ENCODE measurements at places on chromosomes 12 and 14.
A peak's percentile ranks its signal among the peaks of the same experiment; 100 is the strongest.

DNA sequence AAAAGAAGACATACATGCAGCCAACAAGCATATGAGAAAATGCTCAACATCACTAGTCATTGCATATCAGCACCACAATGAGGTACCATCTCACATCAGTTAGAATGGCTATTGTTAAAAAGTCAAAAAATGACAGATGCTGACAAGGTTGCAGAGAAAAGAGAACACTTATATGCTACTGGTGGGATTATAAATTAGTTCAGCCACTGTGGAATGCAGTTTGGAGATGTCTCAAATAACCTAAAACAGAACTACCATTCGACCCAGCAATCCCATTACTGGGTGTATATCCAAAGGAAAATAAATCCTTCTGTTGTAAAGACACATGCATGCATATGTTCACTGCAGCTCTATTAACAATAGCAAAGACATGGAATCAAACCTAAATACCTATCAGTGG, 238.4 kb downstream of the KCNC2 start:
- DNase-seq = no peak

GRCh38 chr12:64610660-64611340, 505 bp downstream of the RASSF3 start:
- DNase-seq = peak; percentile 55

DNA sequence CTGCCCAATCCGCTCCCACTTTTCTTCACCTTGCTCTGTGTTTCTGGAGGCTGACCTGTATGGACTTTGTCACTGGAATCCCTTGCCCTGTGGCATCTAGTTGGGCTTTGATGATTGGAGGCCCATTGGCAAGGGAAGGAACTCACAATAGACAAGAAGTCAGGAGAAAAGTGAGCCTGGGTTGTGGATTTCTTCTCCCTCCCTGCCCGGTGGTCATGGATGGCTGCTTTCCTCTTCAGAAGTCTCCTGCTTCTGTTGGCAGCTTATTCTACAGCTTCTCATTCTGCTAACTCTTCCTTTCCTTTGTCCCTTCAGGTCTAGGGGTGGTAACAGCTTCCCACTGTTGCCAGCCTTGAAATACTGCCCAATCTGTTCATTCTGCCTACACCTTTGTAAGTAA, 13.9 kb upstream of the CCDC60 start:
- DNase-seq = no peak

GRCh38 chr14:78902010-78902623, 731.9 kb downstream of the NRXN3 start:
- no peak for DNase-seq

DNA sequence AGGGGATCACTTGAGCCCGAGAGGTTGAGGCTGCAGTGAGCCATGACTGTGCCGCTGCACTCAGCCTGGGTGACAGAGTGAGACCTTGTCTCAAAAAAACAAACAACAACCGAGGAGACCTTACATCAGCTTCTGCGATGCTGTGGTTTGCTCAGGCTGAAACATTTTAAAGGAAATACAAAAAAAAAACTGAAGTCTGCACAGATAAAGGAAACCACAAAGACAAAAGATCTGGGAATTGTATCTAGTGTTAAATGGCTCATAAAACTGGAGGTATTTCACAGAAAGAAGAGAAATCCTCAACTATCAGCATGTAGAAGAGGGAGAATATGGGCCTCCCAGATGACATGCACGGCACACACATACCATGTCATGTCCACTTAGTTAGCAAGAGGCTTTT, 60.3 kb upstream of the VPS33A start:
- no peak for DNase-seq

- DNase-seq = no peak
These were observed 40.9 kb upstream of the PLEKHA5 start for GRCh38 chr12:19088606-19089005.

- DNase-seq = no peak
These were observed 209.8 kb downstream of the SPTSSA start for GRCh38 chr14:34252227-34252626.

DNA sequence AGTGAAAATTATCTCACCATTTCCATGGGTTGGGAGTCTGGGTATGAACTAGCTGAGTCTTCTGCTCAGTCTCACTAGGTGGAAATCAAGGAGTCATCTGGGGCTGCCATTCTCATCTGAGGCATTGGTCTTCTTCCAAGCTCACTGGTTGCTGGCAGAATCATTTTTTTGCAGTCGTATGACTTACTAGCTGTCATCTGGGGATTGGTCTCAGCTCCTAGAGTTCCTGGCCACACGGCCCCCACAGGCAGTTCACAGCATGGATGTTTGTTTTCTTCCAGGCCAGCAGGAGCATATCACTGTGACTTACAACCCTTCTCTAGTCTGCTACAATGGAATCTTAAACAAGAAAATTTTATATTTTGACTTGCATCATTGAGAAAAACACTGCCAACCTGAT, 18.6 kb upstream of the OR10AD1 start:
- DNase-seq = no peak

- DNase-seq = peak; percentile 24
These were observed 341 bp downstream of the ZNF10 start for GRCh38 chr12:133130808-133131128.

- DNase-seq = peak; percentile 69
These were observed 17.4 kb downstream of the RPS6KL1 start for GRCh38 chr14:74905595-74906142.

GRCh38 chr12:18430425-18431048, 169.2 kb downstream of the PIK3C2G start:
- DNase-seq = no peak

GRCh38 chr12:126061777-126062176, 996.5 kb downstream of the AACS start:
- DNase-seq = no peak

DNA sequence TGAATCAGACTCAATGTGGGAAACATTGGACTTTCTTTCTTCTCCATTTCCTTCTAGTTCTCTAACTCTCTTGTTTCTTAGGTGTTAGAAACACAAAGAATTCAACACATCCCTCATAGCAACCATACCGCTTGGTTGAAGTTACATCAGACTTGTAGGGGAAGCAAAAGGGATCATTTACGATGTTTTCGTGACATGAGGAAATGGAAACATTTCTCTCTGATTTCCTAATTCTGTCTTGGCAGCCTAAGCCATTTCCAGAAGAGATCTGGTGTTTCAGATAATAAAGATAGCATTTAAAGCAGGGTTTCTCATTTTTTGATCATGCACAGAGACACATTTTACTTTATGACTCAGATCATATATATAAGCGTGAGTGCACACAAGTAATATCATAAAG, 202.0 kb downstream of the TMEM132C start:
- no peak for DNase-seq

- no peak for DNase-seq
These were observed 316.1 kb downstream of the AACS start for GRCh38 chr12:125381373-125381772.

GRCh38 chr12:97312570-97313135, 150.0 kb upstream of the RMST start:
- DNase-seq = no peak

DNA sequence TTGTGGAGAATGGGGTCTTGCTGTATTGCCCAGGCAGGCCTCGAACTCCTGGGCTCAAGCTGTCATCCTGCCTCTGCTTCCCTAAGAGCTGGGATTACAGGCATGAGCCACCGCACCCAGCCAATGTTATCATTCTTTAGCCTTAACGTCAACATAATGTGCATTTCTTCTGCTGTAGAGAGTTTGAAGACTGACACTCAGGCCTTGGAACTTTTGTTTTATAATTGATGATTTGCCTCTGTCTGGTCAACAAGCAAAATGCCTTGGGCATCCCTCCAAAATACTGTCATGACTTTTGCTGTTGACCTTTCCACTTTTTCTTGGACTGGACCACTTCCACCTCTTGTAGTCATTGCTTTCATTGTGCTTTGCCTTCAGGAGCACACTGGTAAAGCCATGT, 29.0 kb downstream of the FAM234B start:
- no peak for DNase-seq

- DNase-seq = no peak
These were observed 4.8 kb upstream of the ZCCHC8 start for GRCh38 chr12:122505419-122506051.

DNA sequence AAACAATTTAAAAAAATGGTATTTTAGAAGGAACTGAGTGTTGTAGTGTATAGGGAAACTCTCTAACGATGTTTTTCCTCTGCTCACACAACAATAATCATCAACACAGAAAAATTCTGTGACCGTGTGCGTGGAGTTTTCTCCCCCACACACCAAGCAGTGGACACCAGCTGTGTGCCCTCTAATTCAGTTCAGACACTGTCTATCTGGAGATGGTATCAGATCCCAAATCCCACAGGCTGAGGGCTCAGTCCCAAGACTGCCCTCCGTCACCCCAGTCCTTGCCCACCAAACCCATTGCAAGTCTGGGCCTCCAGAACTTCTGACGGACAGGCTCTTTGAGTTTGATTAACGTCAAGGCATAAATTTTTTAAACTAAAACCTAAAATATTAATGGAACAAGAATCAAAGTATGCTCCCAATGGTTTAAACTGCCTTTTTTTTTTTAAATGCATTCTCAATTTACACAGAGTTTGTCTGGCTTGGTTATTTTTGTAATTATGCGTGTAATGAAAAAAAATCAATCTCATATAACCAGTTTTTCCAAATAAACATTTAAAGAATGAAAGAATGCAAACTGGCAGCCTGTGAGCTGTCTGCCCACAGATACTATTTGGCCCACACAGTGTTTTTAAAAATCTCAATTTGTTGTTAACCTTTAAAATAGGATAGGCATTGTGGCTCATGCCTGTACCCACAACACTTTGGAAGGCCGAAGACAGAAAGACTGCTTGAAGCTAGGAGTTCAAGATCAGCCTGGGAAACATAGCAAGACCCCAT, 19.2 kb downstream of the BLTP3B start:
- no peak for DNase-seq

GRCh38 chr12:47848853-47849252, 29.1 kb upstream of the HDAC7 start:
- DNase-seq = no peak

- DNase-seq = no peak
These were observed 34.4 kb downstream of the ATF7IP start for GRCh38 chr12:14399871-14400270.

GRCh38 chr14:52032204-52032801, 36.6 kb downstream of the NID2 start:
- no peak for DNase-seq

DNA sequence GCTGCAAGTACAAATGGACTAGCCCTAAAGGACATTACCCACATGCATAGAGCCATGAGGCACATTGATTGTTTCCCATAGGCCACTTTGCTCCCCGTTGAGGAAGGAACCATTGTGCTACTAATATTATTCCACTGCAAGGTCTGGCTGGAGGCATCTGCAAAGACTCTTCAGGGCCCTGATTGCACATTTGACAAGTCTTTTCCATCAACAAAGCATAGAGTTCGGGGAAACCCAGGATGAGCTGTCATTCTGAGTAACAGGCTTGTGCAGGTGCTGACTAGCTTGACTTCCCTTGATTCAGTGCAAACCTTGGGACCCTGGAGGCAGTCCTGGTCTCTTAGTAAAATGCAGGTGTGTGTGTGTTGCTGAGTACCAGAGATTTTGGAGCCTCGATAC, 73.8 kb downstream of the SUSD6 start:
- DNase-seq = peak; percentile 55

- DNase-seq = no peak
These were observed 50.2 kb upstream of the FLRT2 start for GRCh38 chr14:85479771-85480170.

DNA sequence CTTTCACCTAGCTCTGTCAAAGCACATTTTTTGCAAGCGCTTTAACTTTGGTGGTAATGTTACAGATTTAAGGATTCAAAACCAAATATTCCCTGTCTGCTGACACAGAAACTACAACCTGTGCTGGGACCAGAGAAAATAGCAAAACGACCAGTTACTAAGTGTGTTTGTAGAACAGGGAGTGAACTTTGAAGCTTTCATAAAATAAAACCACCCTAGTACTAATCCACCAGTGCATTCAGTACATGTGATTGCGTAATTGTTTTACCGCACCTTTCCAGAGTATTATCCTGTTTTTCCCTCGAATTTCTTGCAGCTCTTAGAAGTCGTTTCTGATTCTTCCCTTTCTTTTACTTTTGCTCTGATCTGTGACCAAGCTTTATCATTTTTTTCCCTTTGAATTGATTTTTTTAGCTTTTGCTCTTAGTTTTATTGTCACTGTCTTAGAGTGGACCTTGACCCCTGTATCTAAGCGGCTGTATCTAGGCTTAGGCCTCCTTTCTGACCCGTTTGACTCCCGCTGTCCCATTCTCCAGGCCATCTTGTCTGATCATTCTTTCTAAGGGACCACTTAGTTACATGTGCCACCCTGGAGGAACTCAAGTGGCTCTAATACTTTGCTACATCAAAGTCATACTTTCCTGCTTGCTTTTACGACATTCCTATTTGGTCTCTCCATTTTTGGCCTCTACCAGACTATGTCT, 429.4 kb downstream of the PCNX1 start:
- DNase-seq = no peak

GRCh38 chr12:24741216-24741615, 207.7 kb downstream of the BCAT1 start:
- no peak for DNase-seq

DNA sequence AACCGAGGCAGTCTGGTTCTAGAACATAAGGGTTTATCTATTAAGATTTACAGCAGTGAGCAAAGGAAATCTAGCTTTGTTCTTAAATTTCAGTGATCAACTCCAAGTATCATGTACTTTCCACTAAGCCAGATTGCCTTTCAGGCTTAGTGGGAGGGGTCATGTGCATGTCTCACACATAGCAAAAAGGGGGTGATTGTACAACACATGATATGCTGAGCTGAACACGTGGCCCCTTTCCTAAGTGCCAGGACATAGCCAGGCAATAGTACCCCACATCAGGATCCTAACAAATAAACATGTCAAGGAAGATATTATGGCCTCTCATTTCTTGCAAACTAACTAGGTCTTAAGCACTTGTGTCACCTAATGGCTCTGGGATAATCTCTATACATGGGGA, 347.2 kb downstream of the C12orf75 start:
- no peak for DNase-seq

DNA sequence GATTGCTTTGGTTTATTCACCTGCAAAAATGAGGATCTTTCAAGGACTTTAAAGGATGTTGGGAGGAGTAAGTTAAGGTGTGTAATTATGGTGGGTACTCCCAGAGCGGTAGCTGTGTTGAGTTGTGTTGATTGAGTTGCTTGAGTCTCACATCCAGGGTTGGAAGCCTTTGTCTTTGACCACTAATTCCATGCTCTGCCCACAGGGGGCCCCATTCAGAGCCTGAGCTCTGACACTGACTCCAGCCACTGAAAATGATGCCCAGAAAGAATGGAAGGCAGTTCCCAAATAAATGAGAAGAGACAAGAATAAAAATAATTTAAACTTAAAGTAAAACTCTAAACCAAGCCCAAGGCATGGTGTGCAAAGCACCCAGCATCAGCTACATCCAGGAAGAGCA, 237.4 kb upstream of the PWP1 start:
- no peak for DNase-seq

DNA sequence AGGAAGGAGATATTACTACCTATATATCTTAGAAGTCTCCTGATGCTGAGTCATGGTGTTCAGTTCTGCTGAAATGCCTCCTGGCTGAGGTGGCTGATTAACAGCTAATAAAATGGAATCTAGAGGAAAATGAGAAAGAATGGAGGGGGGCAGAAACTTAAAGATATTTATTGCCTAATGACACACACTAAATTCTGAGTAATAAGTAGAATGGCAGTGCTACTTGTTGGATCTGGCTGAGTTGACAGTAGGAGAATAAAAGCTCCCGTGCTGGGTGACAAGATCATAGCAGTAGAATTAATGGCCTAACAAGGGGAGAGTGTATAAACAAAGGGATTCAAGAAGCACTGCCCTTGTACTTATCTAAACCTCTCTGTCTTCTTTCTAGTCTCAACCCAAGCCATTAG, 137.5 kb downstream of the CNTN1 start:
- no peak for DNase-seq
